Fibroblast of skin of right biceps (primary cell): ENCODE measurements at places on chromosomes 7 and 10.

- no peak for DNase-seq
Observed at GRCh38 chr7:46226860-46227259, 305.8 kb upstream of the IGFBP3 start.

DNA sequence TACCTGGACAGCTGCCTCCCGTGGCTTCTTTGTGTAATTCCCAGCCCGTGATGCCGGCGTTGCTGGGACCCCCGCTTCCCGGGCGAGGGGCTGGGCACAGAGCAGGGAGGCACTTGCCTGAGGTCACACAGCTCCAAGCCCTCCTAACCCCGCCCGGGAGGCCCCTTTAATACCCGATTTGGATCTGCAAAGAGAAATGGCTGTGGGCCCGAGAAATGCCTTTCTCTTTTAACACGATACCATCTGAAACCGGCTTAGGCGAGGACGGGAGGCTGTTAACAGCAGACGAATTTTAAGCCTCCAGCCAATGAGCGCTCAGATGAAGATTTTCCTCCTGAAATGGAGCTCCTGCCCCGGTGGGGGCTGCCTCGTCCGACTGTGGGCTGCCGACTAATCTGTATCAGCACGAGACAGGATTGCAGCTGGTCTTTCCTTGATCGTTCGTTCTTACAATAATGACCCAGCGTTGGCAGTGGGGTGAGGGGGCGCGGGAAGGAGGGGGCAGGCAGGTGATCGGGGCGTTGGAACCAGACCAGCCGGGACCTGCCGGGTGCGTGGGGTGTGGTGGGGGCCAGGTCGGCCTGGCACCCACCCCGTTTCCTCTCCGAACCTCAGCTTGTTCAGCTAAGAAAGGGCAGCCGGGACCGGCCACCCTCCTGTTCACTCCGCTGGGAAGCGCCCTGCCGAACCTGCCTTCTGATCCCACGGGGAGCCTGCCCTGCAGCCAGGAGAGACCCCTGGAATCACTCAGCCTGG lies 36.2 kb upstream of the FOXL3 start:
- DNase-seq, result no peak

- no peak for DNase-seq
Observed at GRCh38 chr10:86109421-86109820, 257.2 kb downstream of the GRID1 start.

- DNase-seq, result no peak
Observed at GRCh38 chr7:92648067-92648466, 57.9 kb upstream of the FAM133B start.

DNA sequence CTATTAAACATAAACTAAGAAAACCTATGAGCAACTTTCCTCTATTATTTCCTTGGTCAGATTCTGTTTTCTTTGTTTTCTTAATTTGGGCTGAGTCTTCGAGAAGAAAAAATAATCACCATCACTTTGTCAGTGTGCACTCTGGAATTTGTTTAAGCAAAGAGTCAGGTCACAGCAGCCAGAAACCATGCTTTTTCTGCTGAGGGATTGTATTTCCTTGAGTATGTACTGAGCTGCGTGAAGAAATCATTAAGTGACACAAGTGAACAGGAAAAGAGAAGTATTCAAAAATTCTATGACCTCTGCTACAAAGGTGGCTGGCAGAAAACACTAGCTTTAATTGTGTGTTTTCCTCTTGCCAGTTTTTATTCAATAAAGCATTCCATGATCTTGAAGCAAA lies 249.6 kb downstream of the VTI1A start:
- DNase-seq, result no peak

DNA sequence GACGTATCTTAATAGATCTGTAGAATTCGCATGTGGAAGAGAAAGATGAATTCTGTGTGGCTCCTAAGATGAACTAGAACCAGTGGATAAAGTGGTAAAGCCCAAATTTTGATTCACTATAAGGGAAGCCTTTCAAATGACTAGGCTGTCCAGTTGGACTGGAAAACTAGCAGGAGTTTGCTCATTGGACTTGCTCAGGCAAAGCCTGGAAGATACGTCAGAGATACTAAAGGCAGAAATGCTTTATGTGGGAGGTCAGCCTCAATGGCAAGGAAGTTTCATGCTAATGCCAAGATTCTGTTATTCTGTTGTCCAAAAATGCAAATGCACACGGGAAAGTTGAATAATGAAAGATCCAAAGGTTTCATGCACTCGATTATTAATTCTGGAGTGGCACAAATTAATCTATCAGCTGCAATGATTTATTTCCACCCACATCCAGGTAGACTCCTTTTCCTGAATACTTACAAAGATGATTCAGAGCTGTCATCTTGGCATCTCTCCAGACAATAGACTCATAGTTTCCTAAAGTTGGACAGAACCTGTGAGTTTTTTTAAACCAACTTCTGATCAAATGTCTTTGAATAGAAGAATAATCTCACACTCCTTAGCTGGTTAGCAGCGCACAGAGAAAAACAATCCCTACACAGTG lies 20.5 kb upstream of the PPP1R3C start:
- DNase-seq, result peak; percentile 82

DNA sequence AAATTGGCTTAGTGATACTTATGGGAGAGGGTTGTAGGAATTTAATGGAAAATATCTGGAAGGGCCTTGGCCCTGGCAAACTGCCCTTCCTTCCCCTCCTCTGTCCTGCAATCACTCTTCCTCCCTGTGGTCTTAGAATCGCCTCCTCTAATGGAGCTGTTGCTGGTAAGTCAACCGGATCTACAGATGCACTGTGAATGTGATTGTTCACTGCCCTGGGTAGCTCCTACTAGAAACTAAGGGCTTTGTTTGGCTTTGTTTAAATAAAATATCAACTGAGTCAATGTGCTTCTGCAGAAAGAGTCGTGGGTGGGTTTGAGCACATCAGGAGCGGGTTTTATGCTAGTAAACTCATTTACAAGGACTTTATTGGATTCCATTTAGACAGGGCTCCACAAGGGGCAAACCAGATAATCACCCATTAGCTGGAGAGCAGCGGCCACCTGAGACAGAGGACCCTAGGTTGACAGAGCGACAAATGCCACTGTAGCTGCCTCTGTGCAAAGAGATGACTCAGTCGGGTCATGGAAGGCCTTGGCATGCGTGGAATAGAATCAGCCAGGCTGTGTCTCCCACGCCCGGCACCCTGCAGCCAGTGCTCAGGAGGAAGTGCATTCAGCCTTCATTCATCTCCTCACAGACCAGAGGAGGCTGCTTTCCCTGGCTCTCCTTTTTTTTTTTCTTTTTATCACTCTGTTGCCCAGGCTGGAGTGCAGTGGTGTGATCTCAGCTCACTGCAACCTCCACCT lies 97.9 kb downstream of the GAD2 start:
- no peak for DNase-seq
